MV-4-11 (cell line): ENCODE measurements at places on chromosomes 5 and 9.

DNA sequence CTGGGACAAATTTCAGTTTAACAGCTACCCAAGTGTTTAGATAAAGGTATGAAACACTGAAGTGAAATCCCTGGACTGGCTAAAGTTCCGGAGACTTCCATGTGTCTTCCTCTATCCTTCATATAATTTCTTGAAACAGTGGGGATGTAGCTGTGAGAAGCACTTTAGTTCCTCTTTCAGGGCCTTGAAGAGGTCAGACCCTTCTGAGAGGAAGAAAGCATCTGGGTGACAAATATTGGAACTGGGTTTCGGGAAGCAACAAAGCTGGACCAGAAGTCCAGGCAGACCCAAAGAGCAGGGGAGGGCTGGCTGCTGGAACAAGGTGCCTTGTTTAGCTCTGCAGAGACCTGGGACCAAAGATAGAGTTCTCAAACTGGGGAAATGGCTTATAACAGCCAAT lies 75.4 kb upstream of the ZFAND5 start:
- DNase-seq: peak; percentile 84

GRCh38 chr9:128637656-128638055 lies 19.0 kb downstream of the DYNC2I2 start:
- no peak for DNase-seq

DNA sequence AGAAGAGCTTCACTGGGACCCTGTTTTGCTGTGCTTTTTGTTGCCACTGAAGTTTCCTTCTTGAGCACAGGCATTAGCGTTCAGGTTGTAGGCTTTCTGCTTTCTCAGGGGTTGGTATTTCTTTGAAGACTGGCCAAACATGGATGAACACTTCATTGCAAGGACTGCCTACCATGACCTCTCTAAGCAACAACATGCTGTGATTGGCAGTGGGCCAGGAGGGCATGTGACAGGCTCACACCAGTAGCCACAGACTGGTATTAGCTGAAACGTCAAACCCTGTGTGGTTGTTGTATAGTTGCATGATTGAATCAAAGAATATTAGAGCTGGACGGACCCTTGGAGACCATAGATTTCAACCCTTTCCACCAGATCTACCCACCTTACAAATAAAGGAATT lies 20.0 kb upstream of the MLANA start:
- DNase-seq: no peak

- DNase-seq: no peak
Measured at GRCh38 chr5:144198386-144198785, 27.7 kb downstream of the KCTD16 start.

DNA sequence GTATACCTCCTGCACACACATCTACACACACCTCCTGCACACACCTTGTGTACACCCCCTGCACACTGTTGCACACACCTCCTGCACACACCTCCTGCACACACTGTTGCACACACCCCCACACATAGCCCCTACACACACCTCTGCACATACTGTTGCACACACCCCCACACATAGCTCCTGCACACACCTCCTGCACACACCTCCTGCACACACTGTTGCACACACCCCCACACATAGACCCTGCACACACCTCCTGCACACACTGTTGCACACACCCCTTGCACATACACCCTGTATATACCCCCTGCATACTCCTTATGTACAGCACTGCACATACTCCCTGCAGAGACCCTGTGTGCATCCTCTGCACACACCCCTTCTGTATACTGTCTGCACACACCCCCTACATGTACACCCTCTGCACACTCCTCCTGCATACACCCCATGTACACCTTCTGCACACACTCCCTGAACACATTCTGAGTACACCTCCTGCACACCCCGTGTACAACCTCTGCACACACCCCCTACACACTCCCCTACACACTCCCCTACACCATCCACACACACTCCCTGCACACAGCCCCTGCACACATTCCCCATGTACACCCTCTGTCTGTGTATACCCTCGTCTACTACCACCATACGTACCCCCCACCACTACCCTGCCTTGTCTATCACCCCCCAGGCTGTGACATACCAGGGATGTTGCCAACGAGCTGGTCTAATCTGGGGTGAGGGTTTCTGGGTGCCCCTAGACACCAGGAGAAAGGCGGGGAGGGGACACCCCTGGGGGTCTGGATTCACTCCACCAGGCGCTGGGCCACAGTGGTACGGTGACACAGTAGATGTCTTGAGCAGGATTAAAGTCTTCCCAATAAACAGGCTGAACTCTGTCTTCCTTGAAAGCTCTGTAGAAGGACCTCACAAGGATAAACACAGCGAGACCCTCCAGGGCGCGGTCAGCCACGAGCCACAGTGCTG lies 1.1 kb upstream of the CEP72 start:
- DNase-seq: no peak

GRCh38 chr9:120625222-120625621 lies 45.3 kb upstream of the CDK5RAP2 start:
- no peak for DNase-seq

DNA sequence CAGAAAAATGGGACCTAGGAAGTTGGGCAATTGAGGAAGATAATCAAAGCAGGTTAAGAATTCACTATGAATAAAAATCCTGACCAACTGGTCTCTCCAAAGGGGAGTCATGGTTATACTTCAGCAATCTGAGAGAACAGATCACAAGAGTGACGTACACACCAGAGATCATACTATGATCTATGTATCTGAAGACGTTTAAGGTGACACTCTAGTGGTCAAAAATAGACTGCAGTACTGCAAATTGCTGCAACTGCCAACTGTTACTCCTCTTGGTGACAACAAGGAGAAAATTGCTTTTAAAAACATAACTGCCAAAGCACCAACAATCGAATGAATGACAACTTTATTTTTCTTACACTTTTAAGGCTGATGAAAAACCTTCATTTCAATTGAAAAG lies 4.9 kb downstream of the AK6 start:
- DNase-seq: peak; percentile 31

- DNase-seq: no peak
Measured at GRCh38 chr9:72351538-72352453, 13.2 kb downstream of the ZFAND5 start.

GRCh38 chr9:118686959-118687358 lies 682.3 kb downstream of the BRINP1 start:
- DNase-seq: no peak

GRCh38 chr5:98365126-98365525 lies 408.3 kb upstream of the RGMB start:
- no peak for DNase-seq
